Tongue (tissue), 3 donors: ENCODE measurements at places on chromosomes 1 and 21. TPM values are rescaled to one million over a fixed set of nuclear protein-coding genes. Genes with fewer than 3 reads are reported as not detected.

DNA sequence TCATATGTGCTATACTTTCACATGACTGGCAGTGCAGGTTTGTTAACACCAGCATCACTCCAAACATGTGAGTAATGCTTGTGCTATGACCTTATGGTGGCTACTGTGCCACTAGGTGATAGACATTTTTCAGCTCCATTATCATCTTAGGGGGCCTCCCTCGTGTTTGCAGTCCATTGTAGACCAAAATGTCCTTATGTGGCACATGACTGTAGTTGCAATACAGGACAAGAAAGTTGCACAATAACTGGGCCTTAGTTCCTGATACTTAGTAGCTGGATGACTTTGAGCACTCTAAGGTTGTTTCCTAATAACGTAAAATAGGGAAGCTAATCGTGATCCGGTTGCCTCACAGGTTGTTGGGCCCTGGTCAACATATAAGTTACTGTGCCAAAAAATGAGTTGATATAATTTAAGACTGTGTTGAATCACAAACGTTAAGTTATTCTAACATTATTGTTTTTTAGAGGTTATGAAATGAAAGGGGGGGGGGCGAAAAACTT, 511 bp upstream of the SNX27 start:
- peak; percentile 29 for DNase-seq

DNA sequence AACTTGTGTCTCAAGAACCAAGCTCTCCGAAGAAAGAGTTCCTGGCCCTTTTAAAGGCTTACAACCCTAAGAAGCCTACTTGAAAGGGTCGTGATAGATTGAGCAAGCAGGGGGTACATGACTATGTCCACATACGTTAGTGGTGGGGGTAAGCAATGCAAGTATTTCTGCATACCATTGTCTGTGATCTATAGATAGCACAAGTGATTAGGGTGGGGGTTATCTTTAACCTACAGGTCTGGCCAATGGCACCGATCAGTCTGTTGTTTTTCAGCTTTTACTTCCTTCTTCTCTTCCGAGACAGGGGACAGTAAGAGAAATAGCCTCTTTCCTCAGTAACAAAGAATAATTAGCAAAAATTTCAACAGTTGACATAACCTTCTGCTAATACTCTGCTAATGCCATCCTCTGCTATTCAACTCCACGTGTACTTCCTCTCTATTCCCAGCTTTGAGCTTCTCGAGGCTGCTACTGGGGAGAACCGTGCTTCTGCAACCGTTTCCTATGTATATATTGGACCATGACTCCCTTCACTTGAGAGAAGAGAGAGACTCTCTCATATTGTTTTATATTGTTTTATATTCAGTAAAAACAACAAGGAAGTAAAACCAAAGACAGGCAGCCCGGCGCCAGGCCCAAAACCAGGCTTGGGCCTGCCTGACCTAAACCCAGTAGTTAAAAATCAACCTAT, 727.7 kb upstream of the NCAM2 start:
- DNase-seq = no peak

BARHL2 gene
- not detected for total RNA-seq

LIPI gene
- not detected for total RNA-seq

DNA sequence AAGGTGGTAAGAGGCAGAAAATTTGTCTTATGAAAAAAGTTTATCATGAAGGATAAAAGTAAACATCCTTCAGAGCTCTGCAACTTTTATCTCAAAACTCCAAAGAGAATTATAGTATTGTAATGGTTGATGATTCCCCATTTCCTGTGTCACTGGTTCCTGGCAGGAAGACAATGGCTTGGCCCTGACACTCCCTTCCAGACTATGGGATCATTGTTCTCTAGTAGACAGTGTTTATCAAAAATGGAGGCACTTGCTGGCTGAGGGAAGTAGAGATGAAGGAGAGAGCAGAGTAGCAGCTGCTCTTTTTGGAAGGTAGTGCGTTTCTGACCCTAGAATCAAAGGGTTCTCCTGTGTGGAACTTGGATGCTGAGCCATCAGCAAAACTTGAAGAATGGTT, 145.9 kb upstream of the ATP1B1 start:
- no peak for DNase-seq

KRTAP21-2 gene
- not detected for total RNA-seq

DNA sequence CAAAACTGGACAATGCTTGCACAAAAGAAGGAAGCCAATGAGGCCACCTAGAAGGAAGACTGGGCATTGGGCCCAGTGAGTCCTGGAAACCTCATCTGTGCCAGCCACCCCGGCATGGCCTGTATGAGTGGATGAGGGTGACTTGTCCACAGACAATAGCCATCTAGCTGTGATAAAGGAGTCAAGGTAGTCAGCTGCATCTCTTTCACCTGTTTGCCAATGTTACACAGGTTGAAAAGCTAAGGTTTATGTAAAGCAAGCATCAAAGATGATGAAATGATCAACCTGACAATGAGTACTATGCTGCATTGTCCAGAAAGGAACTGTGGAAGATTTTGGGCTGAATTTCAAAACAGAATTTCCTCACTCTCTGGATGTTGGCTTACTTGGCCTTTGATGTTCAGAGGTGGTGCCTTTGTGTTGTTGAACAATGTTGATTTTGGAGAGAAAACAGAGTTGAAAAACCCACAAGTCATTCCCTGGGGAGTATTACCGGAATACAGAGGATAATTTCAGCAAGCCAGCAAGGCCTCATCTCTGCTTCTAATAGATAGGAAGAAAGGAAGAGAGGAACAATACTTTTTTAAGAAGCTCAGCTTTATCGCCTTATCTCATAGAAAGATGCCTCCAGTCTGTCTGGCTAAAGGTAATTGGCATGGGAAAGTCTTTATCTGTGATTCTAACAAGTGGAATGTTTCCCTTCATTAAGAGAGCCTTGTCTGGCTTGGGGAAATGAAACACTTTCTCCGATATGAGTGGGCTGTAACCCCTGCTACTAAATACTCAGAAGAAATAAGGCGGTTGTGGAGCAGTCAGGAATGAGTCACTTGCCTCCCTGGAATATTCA, 11.4 kb upstream of the SELE start:
- no peak for DNase-seq

GRCh38 chr1:178540646-178541045, 27.7 kb downstream of the TEX35 start:
- DNase-seq = no peak

- peak; percentile 25 for DNase-seq
These were observed 20.6 kb downstream of the RUNX3 start for GRCh38 chr1:24909388-24909898.

DNA sequence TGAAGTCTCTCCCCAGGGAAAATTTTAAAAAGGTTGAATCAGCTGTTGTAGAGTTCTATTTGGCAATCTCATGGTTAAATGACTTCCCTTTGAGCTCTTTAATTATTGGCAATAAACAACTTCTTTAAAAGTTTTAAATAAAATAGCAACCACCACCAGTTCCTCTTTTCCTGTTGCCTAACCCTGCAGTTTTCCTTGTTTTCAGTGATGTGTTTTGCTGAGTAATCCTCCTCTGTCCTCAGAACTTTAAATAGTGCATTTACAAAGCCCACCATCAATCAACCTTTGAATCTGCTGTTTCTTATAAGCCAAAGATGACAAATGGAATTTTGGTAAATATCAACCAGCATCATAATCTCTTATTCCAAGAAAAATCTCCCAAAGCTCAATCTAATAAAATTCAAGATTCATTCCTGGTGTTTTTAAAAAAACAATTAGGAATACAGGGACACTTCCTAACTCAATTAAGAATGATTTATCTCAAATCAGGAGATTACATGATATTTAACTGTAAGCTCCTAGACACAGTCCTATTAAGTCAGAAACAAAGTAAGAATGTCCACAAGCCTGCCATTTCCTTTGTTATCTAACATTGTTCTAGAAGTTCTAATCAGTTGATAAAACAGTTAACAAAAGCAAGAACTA, 14.8 kb downstream of the AVPR1B start:
- DNase-seq = no peak

- DNase-seq = peak; percentile 12
These were observed 2.9 kb downstream of the TATDN3 start for GRCh38 chr1:212794561-212795014.

DNA sequence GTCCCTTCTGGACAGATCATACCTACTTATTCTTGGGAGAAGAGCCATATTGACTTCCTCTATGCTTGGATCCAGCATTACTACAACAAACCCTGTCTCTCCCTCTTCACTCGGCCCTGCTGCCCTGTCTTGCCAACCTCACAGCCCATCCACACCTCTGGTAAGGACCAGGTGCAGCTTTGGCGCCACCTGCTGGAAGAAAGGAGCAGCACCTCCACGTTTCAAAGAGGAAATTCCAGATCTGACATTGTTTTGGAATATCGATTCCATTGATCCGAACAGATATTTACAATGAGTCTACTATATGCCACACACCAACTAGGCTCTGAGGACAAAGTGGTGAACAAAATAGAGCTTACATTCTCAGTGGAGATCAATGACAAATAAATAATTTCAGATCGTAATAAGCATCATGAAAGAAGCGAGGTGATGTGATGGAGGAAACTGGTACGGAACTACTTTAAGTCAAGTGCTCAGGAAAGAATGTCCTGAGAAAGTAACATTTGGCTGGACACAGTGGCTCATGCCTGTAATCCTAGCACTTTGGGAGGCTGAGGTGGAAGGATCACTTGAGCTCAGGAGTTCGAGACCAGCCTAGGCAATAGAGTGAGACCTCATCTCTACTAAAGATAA, 18.7 kb downstream of the MFSD2A start:
- DNase-seq = peak; percentile 85

DNA sequence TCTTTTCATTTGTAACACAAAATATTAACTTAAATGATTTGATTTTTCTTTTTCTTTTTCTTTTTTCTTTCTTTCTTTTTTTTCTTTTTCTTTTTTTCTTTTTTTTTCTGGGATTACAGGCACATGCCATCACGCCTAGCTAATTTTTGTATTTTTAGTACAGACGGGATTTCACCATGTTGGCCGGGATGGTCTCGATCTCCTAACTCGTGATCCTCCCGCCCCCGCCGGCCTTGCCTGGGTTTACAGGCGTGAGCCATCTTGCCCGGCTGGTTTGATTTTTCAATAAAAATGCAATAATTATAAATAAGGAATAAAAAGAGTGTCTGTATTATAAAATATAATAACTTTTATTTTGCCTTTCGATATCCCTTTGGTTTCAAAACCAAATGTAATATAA, 146.7 kb upstream of the RGS18 start:
- DNase-seq = no peak

OR14K1 gene
- total RNA-seq = not detected

GRCh38 chr1:93977598-93977945, 68.3 kb upstream of the GCLM start:
- no peak for DNase-seq

DNA sequence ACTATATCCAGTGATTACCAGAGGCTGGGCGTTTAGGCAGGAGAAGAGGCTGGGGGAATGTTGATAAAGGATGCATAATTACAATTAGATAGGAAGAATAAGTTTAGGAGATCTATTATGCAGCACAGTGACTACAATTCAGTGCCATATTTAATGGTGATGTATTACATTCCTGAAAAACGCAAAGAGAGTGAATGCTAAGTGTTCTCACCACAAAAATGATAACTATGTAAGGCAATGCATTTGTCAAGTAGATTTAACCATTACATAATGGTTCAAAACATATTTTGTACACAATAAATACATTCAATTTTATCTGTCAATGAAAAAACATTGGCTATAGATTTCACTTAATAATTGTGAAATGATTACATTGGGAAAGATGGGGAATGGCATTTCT, 548.9 kb downstream of the NUF2 start:
- DNase-seq = no peak

CBR3 gene
- 6.5 TPM for total RNA-seq

DNA sequence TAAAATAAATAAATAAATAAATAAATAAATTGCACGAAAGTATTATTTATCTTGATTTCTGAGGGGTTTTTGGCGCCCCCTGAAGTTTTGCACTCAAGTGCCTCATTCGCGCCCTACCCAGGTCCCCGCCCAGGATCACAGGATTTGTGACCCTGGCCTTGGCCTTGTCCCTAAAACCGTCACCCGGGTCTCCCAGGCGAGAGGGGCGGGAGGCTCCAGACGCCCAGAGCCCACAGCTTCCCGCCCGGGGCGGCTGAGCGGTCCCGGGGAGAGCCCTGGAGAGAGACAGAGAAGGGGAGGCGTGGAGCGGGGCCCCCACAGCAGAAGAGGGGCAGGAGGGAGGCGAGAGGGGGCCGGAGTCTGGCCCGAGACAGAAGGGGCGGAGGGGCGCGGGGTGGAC, 91.8 kb upstream of the CASZ1 start:
- DNase-seq = peak; percentile 24

GRCh38 chr1:176241385-176242015, 34.4 kb upstream of the COP1 start:
- no peak for DNase-seq

GRCh38 chr1:57894315-57894714, 470.5 kb upstream of the DAB1 start:
- DNase-seq = no peak

KIRREL1 gene
- 46.2 TPM for total RNA-seq

GRCh38 chr1:11944358-11944931, 9.9 kb downstream of the PLOD1 start:
- peak; percentile 91 for DNase-seq

- DNase-seq = no peak
These were observed 177.7 kb upstream of the RAB4A start for GRCh38 chr1:229093238-229093540.

RGSL1 gene
- total RNA-seq = not detected

DMRTA2 gene
- not detected for total RNA-seq

DNA sequence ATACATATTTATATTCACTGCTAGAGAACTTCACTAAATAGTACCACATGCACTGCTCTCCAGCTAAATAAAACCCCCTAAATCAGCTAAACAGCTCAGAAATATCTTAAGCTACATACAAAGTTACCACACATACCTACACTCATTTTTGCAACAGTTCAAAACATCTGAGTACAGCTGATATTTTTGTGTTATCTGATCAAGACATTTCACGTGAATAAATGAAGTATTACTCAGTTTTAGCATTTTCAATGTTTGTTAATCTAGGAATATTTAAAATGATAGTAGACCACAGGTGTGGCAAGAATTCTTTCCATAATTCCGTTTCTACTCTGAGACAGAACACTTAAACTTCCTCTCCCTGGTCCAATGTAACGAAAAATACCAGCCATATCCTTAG, 20.8 kb downstream of the EVI5 start:
- DNase-seq = no peak

RHEX gene
- 3.8 TPM for total RNA-seq
